Colonic mucosa (tissue), 4 donors: ENCODE measurements at places on chromosomes 1 and 21. TPM values are rescaled to one million over a fixed set of nuclear protein-coding genes. Genes with fewer than 3 reads are reported as not detected.

- DNase-seq: no peak
Measured at GRCh38 chr1:24932284-24932683, 2.2 kb upstream of the RUNX3 start.

GRCh38 chr1:179770887-179771502 lies 27.9 kb downstream of the FAM163A start:
- DNase-seq: no peak

The KRTAP7-1 gene
- total RNA-seq: not detected

- no peak for DNase-seq
Measured at GRCh38 chr1:210754878-210755665, 378.9 kb downstream of the KCNH1 start.
